ENCODE measurements at places on chromosomes 1 and 21. TPM values are rescaled to one million over a fixed set of nuclear protein-coding genes. Genes with fewer than 3 reads are reported as not detected.

GRCh38 chr1:9874959-9875635, 35.0 kb downstream of the CTNNBIP1 start:
- H3K4me1 ChIP-seq = no peaks in the 10 kb centered on the region
- H3K27me3 ChIP-seq = no peaks in the 10 kb centered on the region

DNA sequence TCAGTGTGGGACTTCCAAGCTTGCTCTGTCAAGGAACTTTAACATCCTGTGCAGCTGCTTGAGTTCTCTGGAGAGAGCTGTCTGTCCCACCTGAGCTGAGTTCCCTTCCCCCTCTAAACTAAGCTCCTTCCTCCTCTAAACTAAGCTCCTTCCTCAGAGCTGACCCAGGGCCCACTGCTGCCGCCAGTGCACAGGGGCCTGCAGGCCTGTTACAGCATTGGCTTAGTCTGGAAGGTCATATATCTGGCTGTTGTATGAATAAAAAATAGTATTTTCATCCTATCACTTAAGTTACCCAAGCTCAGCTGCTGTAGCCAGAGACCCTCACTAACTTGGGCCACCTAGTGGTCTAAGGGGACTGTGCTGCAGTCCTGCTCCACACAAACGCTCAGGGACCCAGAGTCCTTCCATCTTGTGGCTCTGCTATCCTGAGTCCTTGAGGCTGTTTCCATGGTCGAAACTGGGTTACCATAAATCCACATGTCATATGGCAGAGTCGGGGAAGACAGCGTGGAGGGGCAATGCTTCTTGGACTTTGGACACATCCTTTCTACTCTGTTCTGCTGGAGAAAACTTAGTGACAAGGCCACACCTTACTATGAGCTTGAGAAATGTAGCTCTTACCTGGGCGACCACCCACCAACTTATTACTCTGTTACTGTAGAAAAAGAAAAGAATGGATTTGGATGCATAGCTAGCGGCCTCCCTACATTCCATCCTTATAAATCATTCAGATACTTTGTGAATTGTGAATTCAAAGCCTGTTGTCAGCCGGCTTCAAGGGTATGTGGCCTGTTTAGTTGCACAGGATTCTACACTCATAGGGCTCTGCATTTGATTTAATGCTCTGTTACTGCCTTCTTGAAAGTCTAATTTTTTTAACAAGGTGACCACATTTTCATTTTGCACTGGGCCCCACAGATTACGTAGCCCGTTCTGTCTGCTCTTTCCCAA, 71.4 kb upstream of the GCLM start:
- no peaks in the 10 kb centered on the region for H3K36me3 ChIP-seq
- no peak overlapping the region for H3K27ac ChIP-seq
- DNase-seq = no peak
- H3K27me3 ChIP-seq = no peaks in the 10 kb centered on the region
- H3K4me3 ChIP-seq = no peak overlapping the region

DNA sequence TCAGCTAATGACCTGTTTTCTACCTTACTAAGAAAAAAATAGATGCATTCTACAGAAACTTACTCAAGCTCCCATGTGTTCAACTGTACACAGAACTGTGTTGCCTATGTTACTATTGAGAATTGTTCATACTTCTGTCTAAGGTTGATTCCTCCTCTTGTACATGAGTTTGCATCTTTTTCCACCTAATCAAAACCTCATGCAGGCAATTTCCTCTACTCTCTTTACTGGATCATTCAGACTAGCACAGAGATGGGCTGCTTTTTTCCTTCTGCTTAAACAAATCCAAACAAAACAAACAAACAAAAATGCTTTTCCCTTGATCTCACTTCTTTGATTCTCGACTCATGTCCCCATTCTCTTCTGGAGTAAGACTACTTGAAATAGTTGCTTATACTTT, 58.8 kb upstream of the PTGFR start:
- H3K27me3 ChIP-seq = no peaks in the 10 kb centered on the region
- H3K36me3 ChIP-seq = no peaks in the 10 kb centered on the region
- DNase-seq = no peak
- H3K4me3 ChIP-seq = no peak overlapping the region
- no peaks in the 10 kb centered on the region for H3K4me1 ChIP-seq

DNA sequence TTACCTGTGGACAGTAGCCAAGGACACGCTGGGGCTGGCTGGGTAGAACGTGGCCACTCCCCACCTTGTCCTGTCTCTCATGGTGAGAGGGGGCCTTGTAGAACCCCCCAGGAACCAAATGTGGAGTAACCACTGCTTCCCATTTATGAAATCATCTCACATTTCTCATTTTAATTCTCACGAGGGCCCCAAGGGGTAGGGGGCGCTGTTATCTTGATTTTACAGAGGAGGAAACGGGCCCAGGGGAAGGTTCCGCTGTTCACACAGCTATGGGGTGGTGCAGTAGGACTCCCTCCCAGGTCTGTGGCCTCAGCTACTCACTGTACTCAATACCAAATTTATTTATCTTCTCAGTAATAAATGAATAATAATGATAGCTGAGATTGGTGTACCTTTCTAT, 5.5 kb downstream of the SMPDL3B start:
- H3K27me3 ChIP-seq = no peaks in the 10 kb centered on the region
- H3K4me3 ChIP-seq = no peak overlapping the region
- H3K36me3 ChIP-seq = no peaks in the 10 kb centered on the region

DNA sequence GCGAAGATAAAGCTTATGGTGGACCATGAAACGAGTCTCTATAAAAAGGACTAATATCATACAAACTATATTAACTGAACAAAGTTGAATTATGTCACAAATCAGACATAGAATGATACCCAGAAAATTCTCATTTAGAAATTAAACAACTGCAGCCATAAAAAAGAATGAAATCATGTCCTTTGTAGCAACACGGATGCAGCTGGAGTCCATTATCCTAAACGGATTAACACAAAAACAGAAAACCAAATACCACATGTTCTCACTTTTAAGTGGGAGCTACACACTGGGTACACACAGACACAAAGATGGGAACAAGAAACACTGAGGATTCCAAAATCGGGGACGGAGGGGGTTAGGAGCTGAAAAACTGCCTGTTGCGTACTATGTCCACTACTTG, 11.5 kb downstream of the COP1 start:
- no peaks in the 10 kb centered on the region for H3K27me3 ChIP-seq
- DNase-seq = no peak
- H3K4me3 ChIP-seq = no peak overlapping the region
- peaks cover 13% of the 10 kb centered on the region for H3K4me1 ChIP-seq

DNA sequence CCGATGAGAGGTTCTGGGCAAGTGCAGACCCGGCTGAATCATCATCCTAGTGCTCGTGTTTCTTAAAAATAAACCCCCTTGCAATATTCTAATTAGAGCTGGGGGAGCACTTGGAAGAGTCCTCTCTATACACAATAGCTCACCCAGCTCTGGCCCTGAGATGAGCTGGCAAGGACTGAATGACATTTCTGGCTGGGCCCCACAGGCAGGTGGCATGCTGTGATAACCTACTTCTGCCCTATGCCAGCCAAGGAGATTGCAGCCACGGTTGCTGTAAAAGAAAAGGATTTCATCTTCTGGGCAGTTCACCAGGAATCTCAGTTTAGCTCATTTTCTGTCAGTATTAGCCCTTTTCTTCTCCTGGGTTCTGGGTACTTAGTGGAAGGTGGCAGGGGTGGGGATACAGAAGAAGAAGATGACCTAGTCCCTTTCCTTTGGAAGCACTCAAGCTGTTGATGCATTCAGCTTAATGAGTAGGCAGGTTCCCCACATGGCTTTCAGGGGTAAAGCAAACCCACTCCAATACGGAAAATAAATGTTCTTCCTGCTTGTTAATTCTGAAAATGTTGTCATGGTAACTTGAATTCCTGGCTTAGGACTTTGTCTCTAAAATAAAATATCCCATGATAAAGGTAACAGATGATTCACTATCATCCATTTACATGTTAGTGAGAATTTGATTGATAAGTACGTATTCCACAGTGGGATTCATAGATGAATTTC, 32.2 kb downstream of the VASH2 start:
- H3K4me3 ChIP-seq = no peak overlapping the region
- H3K4me1 ChIP-seq = no peaks in the 10 kb centered on the region
- DNase-seq = no peak
- no peaks in the 10 kb centered on the region for H3K27me3 ChIP-seq
- H3K36me3 ChIP-seq = no peaks in the 10 kb centered on the region
- no peak overlapping the region for H3K27ac ChIP-seq

- no peaks in the 10 kb centered on the region for H3K36me3 ChIP-seq
- H3K27me3 ChIP-seq = no peaks in the 10 kb centered on the region
- H3K27ac ChIP-seq = no peak overlapping the region
- no peak for DNase-seq
- H3K4me3 ChIP-seq = no peak overlapping the region
These were observed 31.0 kb upstream of the IL19 start for GRCh38 chr1:206739411-206740076.

DNA sequence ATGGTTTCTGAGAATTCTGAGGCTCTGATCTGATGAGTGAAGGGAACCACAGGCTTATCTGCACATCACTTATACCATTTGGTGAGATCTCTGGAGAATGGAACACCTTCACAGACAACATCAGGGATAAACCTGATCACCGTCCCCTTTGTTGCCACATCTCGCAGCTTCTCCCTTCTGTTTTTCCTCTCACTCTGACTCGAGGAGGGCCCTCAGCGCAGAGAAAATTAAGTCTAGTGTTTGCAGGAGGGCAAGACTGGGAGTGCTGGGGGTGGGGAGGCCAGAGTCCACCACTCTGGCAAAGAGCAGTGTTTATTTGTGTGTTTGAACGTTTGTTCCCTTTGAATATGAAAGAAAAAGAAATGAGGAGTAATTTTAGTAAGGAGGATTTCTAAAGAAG, 29.0 kb upstream of the BATF3 start:
- DNase-seq = no peak
- no peaks in the 10 kb centered on the region for H3K4me1 ChIP-seq
- H3K27ac ChIP-seq = no peak overlapping the region
- no peaks in the 10 kb centered on the region for H3K27me3 ChIP-seq
- H3K4me3 ChIP-seq = no peak overlapping the region

- no peak for DNase-seq
- H3K27ac ChIP-seq = no peak overlapping the region
- no peaks in the 10 kb centered on the region for H3K27me3 ChIP-seq
- no peak overlapping the region for H3K4me3 ChIP-seq
These were observed 67.9 kb downstream of the PHACTR4 start for GRCh38 chr1:28437264-28437923.

DNA sequence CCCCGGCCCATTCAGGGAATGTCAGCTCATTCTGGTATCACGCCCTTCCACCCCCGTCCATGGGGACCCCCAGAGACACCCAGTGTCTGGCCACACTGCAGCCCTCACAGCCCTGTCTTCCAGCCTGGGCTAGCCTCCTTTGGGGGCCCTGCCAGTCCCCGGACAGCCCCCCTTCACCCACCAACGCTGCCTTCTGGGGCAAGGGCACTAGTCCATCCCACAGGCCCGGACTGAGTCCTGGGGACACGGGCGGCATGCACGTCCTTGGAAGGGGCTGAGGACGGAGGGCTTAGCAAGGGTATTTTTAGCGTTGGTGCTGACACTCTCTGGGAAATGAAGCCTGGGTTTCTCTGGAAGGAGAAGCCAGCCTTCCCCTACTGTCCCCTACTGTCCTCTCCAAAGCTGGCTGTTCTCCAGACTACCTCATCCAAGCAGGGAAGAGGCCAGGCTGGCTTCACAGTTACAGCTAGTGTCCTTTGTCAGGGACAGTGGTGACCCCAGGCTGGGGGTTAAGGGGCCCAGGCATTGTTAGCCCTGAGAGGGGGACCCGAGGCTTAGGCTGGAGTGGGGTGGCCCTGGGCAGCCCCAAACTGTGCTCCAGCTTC, 39.5 kb downstream of the COQ8A start:
- H3K4me1 ChIP-seq = no peaks in the 10 kb centered on the region
- H3K27me3 ChIP-seq = no peaks in the 10 kb centered on the region
- no peak overlapping the region for H3K4me3 ChIP-seq
- no peak for DNase-seq

DNA sequence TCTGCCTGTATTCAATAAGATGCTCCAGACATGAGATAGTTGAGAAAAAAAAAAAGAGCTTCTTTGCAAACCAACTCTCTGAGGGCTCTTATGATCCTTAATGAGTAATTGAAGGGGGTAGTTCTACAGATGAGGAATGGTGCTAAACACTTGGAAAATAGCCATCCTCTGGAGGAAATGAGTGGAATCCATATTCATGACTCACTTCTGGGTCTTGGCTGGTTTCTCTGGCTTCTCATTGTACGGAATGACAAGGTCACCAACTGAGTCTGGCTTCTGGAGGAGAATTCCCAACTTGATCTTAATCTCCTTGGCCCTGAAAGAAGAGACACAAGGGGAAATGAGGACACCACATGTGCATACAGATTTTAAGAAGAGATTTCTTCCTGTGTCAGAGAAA, 34.7 kb downstream of the RGS5 start:
- H3K4me1 ChIP-seq = no peaks in the 10 kb centered on the region
- no peaks in the 10 kb centered on the region for H3K36me3 ChIP-seq
- DNase-seq = no peak
- no peak overlapping the region for H3K4me3 ChIP-seq

- H3K27me3 ChIP-seq = no peaks in the 10 kb centered on the region
- no peak for DNase-seq
- H3K4me3 ChIP-seq = no peak overlapping the region
- H3K27ac ChIP-seq = no peak overlapping the region
- H3K4me1 ChIP-seq = no peaks in the 10 kb centered on the region
- no peaks in the 10 kb centered on the region for H3K36me3 ChIP-seq
These were observed 70.9 kb upstream of the FAM78B start for GRCh38 chr1:166237675-166238074.

DNA sequence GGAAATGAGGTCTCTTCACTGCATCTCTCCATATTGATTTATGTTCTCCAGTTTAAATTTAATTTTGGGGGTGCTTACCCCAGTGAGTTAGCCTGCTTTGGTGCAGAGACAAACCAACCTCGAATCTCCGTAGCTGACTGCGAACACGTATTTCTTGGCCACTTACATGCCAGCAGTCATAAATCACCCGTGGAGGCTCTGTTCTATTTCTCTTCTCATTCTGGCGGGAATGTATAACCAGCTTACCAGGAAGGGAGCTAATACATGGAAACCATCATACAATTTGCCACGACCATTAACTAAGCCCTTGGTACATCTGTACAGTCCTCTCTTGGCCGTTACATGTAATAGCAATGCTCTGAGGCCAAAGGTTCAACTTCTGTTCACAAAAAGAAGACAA, 148.0 kb downstream of the PLA2G4A start:
- H3K27ac ChIP-seq = no peak overlapping the region
- H3K36me3 ChIP-seq = no peaks in the 10 kb centered on the region
- no peaks in the 10 kb centered on the region for H3K27me3 ChIP-seq

DNA sequence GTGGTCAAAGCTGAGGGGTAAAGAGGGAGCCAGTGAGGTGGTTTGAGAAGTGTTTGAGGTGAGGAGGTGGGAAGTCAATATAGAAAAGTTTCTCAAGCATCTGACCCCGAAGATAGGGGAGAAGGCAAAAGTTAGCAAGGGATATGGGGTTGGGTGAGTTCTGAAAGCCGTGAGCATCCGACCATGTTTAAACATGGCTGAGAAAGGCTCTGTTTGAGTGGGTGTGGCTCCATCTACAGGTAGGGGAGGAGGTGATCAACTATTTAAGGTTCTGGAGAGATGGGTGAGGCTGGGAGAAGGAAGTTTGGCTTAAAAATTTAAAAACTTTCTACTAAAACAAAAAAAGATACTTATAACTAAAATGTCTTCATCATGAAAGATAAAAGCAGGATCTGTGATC, 273.8 kb downstream of the KCNJ6 start:
- H3K27ac ChIP-seq = no peak overlapping the region
- H3K4me3 ChIP-seq = no peak overlapping the region

The HES4 gene
- total RNA-seq = 0.22 TPM

The OR10T2 gene
- not detected for total RNA-seq

The GPR157 gene
- total RNA-seq = 5.2 TPM

The TDRD5 gene
- not detected for total RNA-seq

The PIK3R3 gene
- 2.3 TPM for total RNA-seq

The MROH7 gene
- 1.9 TPM for total RNA-seq

The TMEM53 gene
- 1.9 TPM for total RNA-seq

The RAP1GAP gene
- total RNA-seq = 0.60 TPM

Measured in naive thymus-derived CD4-positive, alpha-beta T cell (primary cell).